ENCODE measurements at places on chromosomes 7 and 10.
A peak's percentile ranks its signal among the peaks of the same experiment; 100 is the strongest.

- DNase-seq: no peak
Measured at GRCh38 chr10:115432188-115432819, 339.1 kb downstream of the ATRNL1 start.

GRCh38 chr10:49617121-49618020, 3.5 kb downstream of the CHAT start:
- peak; percentile 45 for DNase-seq

DNA sequence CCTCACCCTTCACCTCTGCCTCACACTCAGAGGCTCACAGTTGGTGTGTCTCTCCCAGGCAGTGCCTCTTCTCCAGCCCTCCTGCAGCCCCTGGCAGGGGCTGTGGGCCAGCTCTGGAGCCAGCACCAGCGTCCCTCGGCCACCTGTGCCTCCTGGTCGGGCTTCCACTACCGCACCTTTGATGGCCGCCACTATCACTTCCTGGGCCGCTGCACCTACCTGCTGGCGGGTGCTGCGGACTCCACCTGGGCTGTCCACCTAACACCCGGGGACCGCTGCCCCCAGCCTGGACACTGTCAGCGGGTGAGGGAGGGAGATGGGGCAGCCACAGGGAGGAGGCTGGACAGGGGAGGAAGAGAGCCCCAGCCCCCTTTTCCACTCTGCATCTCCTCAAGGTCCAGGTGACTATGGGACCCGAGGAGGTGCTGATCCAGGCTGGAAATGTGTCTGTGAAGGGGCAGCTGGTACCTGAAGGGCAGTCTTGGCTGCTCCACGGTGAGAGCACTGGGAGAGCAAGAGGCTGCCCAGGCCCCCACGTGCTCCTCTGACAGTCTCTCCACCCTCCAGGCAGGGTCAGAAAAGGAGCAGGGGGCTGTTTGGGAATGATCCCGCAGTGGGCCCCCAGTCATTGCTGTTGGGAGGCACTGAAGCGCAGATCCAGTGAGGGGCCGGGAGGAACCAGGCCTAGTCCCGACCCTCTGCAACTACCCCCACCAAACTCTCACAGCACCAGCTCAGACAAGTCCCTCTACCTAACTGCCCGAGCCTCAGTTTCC, 4.4 kb upstream of the ZNF467 start:
- no peak for DNase-seq

DNA sequence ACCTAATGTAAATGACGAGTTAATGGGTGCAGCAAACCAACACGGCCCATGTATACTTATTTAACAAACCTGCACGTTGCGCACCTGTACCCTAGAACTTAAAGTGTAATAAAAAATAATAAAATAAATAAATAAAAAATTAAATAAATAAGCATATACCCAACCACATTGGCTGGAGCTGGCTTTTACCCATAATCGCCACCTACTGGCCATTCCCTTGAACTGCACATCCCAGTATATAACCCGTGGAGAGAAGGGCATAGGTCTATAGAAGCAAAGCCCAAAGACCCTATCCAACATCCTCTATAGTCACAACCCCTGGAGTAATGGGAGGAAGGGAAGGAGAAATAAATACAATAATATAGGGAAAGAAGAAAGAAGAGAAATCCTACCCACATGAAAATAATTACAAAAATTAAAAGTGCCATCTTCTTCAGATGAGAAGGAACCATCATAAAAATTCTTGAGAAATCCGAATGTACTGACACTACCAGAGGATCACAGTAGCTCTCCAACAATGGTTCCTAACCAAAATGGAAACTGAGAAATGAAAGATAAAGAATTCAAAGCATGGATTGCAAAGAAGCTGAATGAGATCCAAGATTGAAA, 65.6 kb downstream of the TWIST1 start:
- DNase-seq: no peak

GRCh38 chr7:120991161-120991560, 2.6 kb downstream of the CPED1 start:
- DNase-seq: no peak

DNA sequence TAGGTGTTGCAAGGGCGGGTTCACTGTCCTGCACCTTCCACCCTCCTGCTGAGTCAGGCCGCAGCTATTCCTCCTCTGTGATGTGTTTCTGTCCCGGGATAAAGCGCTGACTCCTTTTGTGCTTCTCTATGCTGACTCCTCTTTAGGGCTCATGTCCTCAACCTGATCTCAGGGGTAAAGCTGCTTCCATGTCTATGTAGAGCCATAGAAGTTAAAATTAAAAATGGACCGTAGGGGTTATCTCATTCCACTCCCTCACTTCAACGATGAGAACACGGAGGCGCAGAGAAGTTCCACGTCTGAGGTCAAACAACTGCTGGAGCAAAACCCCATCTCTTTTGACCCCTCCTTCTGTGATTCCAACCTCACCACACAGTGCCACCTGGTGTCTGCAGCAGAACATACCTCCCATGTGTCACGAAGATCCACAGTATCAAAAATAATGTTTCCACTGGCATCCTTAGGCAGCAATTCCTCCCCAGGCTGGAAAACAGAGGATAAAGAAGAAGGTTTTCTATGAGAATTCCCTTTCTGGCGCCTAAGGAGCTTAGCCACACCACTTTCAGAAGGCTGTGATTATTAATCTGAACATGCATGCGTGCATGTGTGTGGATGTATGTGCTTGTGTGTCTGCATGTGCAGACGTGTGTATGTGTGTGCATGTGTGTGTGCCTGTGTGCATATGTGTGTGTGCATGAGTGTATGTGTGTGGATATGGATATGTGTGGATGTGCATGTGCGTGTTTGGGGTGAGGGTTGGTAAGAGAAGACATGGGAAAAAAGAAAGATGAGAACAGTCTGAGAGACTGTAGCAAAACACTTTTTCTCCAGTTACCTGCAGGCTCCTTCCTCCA, 81.2 kb upstream of the UCN3 start:
- peak; percentile 70 for DNase-seq

DNA sequence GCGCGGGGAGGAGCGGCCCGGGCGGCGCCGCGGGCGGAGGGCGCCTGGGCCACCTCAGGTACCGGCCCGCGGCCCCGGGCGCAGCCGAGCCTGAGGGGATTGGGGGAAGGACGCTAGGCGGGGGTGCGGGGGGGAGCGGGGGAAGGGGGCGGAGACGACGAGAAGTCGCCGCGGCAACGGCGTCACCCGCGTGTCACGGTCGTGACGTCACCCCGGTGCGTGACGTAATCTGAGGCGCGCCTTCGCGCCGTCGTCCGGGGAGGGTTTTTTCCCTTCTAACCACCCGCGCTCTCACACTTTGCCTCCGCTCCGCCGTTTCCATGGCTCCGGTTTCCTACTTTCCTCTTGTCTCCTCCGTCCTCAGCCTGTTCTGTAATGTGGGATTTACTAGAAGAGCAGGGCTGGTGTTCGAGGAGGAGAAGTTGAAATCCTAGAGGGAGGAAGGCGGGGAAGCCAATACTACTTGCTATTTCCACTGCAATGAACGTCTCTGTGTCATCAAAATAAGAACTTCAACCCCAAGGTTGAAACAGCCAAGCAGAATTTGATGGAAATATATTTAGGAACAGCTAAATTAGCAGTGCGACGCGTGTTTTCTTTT, at the start of gene BRAF:
TSS of gene BRAF (minus strand) at position 109 of the 601 bp plus-strand sequence. CDS start 226 bp downstream, outside the sequence.
- peak; percentile 95 for DNase-seq

DNA sequence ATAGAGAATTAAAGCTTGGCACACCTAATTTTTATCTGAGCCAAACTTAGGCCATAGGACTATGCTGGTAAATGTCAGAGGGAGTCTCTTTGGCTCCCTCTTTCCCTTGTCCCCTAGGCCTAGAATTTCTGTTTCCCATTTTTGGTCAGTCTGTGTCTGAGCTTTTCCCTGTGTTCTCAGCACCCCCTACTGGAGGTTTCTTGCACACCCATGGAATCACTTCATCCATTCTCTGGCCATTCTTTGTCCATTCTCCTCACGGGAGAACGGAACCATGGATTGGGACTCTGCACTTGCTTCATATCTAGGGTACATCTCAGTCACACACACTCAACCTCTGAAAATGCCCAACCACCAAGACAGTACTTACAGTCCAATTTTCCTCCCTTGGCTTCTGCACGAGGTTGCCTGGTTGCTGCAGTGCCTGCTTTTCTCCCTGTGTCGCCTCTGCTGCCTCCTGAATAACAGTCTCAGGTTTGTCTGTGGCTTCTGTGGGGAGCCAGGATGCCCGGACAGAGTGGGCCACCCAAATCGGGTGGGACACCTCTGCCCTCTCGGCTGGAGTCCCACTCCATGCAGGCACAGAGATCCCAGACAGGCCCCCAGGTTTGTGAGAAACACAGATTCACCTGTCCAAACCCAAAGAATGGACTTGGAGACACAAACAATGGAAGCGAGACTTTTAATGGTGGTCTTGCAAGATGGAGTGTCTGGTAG, 35.1 kb upstream of the DNAH11 start:
- peak; percentile 57 for DNase-seq

GRCh38 chr7:31123321-31123720, 71.2 kb downstream of the ADCYAP1R1 start:
- DNase-seq: no peak

DNA sequence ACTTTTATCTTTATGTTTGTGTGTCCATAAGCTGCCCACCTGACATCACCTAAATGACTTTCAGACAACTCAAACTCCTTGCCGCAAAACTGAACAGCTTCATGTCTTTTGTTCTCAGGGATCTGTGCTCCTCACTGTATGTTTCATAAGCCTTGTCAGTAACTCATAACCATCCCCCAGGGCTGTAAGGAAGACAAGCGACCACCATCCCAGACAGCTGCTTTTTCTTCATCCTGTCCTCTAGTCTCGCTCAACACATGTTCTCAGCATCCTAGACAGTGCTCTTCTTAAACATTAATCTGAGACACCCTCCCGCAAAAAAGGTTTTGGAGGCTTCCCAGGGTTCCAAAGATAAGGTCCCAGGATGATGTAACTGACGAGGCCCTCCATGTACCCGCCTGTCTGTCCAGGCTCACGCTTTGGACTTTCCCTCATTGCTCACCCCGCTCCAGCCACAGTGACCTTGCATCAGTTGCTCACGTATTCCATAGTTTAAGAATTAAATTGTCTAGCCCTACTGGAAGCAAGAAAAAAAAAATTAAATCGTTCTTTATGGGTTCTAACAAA, 69.8 kb downstream of the MAP3K8 start:
- no peak for DNase-seq

DNA sequence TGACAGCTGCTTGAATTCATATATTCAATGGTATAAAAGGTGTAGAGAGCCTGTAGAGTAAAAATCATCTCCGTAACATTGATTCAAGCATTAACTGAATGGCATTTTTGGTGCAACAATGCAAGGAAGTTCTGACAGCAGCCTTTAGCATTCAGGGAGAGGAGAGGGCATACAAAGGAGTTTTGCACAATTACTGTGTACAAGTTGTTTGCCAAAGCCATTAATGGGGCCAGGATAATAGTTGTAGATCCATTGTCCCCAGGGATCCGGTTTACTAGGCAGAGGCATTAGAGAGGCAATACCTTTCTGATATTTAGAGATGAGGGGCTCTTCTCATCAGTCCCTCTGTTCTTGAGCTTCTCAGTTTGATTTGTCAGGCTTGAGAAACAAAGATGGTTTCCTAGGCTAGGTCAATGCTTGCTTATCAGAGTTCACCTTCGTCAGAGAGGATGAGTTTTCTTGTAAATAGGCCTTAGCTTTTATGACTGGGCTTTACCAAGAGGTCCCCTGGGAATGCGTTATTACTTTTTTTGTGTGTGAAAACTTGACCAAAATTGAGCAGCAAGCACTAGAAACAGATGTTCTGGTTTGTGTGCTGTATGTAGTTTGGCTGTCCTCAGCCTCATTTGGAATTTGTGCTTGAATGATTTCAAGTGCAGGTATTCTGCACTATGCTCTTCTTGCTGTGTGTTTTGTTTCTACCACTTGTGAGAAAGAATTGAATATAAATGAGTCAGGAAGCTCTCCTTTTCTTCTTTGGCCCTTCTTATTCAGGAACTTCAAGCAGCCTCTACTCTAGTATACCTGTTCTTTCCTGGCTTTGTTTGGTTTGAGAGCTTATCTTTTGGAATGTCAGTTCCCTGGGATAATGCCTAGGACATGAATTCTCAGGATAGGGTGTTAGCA, 32.0 kb downstream of the SND1 start:
- no peak for DNase-seq

GRCh38 chr7:56063500-56063881, 595 bp upstream of the SUMF2 start:
- DNase-seq: no peak

DNA sequence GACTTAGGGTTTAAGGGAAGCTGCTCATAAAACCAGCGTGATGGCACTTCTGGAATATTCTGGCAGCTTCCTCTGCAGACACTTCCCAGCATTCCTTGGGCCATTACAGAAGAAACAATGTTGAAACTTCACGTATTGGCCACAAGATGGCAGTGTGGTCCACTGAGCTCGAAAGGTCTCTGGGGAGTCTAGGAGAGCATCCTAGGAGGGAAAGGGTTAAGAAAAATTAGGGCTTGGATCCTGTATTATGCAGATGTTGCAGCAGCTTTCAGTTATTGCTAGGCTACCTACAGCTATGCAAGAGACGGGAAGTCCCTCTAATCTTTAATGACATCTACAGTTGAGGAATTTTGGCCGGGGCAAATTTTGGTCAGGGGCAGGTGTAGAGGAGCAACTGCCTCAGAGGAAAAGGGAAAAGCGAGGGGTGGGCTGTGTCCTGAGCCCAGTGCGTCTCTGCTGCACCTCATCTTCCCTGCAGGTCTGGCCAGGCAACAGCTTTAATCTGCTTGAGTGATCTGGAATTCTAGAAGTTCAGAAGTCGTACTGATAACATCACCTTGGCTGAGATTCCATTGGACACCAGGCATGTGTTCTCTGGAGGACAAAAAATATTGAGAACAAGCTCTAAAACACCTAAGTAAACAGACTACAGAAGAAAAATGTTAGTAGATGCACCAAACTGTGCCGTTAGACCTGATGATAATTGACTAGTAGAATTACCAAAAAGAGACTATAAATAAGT, 220.8 kb upstream of the PRSS58 start:
- DNase-seq: no peak

- DNase-seq: no peak
Measured at GRCh38 chr7:44415047-44415446, 75.4 kb downstream of the NUDCD3 start.

DNA sequence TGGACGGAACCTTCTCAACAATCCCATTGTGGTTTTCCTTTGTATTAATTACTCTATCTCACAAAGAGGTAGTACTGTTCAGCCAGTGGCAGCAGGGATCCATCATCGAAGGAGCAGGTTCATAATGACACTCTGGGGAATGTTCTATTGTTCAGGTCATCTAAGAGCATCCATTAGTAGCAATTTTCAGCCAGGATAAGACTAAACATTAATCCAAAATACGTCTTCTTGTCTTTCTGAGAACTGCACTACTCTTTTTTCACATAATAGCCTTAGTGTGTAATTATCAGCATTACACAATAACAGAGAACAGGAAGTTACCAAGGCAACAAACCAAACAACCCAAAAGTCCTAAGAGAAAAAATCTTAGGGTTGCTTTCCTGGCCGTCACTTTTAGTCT, 259.5 kb upstream of the VWC2 start:
- no peak for DNase-seq

DNA sequence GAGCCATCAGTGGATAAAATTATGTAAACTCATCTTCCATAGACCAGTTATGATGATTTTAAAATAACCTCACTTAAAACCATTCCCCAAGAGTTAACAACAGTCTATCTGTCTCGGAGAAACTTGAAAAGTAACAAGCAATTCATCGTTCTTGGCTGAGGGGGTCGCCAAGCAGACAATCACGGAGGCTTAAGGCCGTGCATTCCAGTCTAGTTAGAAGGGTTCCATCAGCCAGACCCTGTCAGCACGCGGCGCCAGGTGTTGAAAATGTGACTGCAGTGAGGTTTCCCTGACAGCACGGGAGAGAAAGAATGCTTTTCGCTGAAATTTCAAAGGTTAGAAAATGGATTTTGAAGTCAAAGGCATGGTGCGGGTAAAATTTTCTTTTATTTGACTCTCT, 1025.0 kb upstream of the CELF2 start:
- no peak for DNase-seq

Data from sigmoid colon (tissue), 7 donors.